ENCODE measurements at places on chromosomes 12 and 14. TPM values are rescaled to one million over a fixed set of nuclear protein-coding genes. Genes with fewer than 3 reads are reported as not detected.

The NEDD1 gene
- 19.1 TPM for total RNA-seq

GRCh38 chr12:113860059-113860820 is 105.9 kb downstream of the RBM19 start:
- H3K27me3 ChIP-seq = no peaks in the 10 kb centered on the region
- H3K4me1 ChIP-seq = peaks cover 4% of the 10 kb centered on the region
- peaks cover 8% of the 10 kb centered on the region for H3K36me3 ChIP-seq
- peak; percentile 71 for DNase-seq
- H3K27ac ChIP-seq = no peak overlapping the region
- no peak overlapping the region for H3K4me3 ChIP-seq

GRCh38 chr12:96501133-96501761 is 11.9 kb downstream of the CFAP54 start:
- no peaks in the 10 kb centered on the region for H3K36me3 ChIP-seq
- H3K4me1 ChIP-seq = no peaks in the 10 kb centered on the region
- no peaks in the 10 kb centered on the region for H3K27me3 ChIP-seq
- H3K27ac ChIP-seq = no peak overlapping the region

DNA sequence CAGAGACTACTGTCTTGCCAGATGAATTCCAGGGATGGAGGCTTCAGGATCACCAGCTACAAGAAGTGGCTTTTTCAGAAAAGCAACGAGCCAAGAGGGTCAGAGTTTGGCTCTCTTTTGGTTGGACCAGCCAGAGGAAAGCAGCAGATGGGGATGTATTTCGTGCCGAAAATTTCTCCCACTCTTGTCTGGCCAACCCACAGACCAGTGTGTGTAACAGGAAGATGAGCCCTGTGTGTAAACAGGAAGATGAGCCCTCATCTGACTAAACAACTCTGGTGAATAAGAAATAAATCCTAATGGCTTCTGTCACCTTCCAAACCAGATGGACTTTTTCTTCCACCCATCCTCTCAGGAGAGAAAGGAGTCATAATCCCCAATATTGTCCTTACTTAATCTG is 13.1 kb downstream of the GPR68 start:
- H3K27ac ChIP-seq = no peak overlapping the region
- H3K36me3 ChIP-seq = peaks cover 19% of the 10 kb centered on the region
- peaks cover 4% of the 10 kb centered on the region for H3K4me1 ChIP-seq
- H3K4me3 ChIP-seq = no peak overlapping the region

- DNase-seq = no peak
- no peaks in the 10 kb centered on the region for H3K27me3 ChIP-seq
Observed at GRCh38 chr12:4471256-4471655, 25.6 kb upstream of the FGF6 start.

Measured in H9 (cell line).